NCI-H1417 (cell line): ENCODE measurements at places on chromosomes 3 and 15.

DNA sequence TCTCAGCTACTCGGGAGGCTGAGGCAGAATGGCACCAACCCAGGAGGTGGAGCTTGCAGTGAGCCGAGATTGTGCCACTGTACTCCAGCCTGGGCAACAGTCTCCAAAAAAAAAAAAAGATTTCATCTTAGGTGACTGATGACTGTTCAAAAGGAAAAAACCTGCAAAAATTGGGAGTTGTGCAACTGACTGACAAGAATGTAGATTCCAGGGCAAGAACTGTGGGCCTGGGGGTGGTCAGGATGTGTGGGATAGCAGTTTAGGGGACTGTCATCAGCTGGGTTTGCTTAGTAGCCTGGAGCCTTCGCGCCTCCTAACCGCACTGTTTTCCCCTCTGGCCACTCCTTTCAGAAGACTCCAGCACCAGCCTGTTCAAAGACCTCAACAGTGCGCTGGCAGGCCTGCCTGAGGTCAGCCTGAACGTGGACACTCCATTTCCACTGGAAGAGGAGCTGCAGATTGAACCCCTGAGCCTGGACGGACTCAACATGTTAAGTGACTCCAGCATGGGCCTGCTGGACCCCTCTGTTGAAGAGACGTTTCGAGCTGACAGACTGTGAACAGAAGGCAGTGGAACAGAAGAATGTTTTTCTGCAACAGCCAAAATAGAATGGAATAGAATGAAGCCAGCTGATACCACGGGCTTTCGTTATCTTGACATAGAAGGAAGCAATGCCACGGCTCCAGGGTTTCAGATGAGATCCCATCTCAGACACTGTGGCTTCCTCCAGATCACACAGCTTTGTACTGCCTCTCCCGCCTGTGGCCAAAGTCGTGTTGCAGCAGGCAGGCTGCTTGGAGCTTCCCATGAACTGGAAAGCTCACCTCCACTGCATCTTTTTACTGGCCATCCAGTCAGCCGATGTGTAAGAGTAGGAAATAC lies 75.3 kb upstream of the BLM start:
- DNase-seq, result no peak

- no peak for DNase-seq
These were observed 21.1 kb downstream of the MAPK6 start for GRCh38 chr15:52039925-52040781.

GRCh38 chr3:12987602-12988001 lies 85.6 kb downstream of the IQSEC1 start:
- DNase-seq, result no peak

GRCh38 chr3:177647341-177647740 lies 450.1 kb upstream of the TBL1XR1 start:
- DNase-seq, result no peak

DNA sequence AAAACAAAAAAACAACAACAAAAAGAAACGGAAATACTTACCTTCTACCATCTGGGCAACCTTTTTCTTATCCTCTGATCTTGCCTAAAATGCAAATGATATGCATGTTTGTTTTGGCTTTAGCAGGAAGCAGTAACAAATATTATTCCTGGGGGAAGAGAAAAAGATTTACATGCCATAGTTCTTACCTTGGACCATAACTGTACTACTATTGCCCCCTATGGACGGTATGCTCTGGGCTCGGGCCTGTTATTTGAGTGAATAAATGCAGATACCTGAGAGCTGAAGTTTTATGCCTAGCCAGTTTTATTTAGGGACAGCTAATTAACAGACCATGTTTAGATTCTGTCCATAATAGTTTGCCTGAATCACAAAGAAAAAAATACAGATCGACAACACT lies 12.6 kb upstream of the STARD5 start:
- DNase-seq, result no peak

DNA sequence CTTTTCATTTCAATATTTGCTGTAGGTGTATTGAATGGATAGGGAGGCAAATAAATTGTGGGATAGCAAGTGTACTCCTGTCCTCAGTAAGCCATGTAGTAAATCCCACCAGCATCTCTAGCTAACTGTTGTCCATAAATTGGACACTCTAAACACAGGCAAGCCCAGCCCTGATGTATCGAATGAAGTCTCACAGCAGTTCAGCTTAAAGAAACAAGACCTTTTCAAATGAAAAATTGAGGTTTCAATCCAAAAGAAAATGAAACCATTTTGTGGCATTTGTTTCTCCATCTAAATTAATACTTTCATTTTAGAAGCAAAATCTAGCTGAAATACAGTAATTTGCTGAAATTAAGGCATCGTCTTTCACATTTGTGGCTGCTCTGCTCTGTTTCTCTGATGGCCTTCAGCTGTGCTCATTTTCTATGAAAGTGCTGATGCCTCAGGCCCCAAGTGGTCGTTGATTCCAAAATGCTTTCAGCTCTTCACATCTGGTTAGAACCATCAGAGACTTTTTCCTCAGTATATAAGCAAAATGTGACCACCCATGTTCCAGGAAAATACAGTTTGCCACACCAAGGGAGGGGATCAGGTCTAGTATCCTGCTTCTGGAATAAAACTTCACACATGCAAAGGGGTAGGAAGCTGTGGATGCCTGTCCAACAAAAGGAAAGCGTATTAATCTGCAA lies 245.0 kb downstream of the ZMAT3 start:
- no peak for DNase-seq

- DNase-seq, result no peak
These were observed 14.5 kb downstream of the SRPRB start for GRCh38 chr3:133820129-133820528.

GRCh38 chr15:90187257-90187868 lies 13.8 kb upstream of the SEMA4B start:
- DNase-seq, result no peak

GRCh38 chr3:7779331-7779730 lies 722.3 kb upstream of the LMCD1 start:
- DNase-seq, result no peak

DNA sequence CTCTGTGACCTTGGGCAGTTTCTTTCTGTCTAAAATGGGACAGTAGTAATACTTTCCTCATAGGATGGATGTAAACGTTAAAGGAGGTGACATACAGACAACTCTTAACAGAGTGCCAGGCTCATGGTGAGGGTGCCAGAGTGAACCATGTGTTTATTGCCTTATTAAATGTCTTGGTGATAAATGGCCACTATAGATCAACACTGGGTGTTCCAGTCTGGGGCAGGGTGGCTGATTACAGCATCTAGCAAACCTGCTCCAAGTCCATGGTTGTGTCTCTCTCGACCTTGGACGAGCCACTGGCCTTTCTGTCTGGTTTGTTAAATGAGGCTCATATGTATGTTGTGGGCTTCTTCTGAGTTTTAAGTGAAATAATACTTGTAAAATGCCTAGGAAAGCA lies 75.1 kb downstream of the TRAK1 start:
- DNase-seq, result no peak

DNA sequence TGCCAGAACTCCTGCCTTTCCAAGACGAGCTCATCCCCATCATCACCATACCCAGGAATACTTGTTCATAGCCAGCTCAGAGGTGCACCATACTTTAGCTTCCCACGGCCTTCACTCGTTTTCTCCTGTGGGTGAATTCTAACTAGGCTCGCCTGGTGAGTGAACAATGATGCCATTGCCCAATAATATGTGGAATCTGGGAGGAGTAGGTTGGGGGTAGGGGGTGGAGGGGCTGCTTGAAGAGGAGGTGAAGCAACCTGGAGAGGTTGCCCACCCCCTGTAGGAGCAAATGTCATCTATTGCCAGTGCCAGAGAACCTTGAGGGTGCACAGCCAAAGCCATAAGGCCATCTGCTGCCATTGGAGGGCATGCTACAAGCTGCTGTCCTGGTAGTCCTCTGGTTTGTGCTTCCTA lies 592 bp upstream of the ZNF445 start:
- no peak for DNase-seq

- DNase-seq, result no peak
These were observed 26.6 kb upstream of the DUSP7 start for GRCh38 chr3:52082951-52083350.

DNA sequence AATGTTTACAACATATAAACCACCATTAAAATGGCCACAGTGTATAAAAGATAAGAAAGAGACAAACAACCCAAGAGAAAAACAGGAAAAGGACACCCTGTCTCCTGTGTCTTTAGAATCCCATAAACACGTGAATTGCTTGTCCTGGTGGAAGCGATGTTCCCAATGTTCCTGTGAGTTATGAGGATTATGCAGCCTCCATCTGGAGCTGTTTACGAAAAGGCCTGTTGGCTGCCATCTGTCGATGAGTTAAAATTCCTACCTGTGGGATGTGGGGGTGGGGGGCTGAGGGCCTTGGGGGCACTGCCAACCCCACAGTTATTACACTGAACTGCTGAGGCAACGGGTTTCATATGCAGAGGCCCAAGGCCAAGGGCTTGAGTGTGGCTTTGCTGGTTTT lies 13.6 kb downstream of the NISCH start:
- DNase-seq, result no peak
